ENCODE measurements at places on chromosomes 3 and 15.

DNA sequence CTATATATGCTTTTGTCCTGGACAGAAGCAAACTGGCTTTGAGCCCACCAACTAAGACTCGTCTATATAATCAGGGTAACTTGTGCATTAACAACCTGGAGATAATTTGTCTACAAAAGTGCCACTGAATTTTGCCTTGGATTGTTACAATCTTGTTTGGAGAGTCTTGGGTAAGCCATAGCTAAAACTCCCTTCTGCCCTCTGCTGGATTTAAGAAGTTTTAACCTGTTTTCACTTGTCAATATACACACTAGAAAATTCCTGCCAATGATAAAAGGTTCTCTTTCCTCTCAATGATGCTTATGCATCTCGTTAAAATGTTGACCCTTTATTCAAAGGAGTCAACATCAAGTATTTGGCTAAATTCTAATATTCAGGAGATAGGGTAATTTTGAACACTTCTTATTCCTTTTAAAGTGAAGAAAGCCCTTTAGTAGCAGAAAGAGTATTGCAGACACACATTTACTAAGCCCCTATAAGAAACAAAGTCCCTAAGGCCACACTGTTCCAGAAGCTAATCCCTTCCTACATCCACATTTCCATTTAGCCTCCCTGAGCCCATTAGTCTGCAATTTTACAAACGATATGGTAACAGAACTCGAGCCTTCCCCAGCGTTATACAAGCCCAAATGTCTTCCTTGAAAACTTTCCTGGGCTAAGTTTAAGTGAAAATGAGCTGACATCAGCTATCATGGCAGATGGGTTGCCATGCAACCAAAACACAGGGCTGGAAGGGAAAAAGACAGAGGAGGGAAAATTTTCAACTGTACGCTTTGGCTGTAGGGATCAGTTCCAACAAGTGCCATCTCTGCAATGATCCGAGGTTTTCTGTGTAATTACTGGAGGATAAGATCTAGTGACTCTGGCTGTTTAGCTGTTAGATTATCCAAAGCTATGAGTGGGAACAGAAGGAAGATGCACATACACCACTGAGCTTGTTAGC is 75.9 kb upstream of the FGF12 start:
- no peak for DNase-seq

DNA sequence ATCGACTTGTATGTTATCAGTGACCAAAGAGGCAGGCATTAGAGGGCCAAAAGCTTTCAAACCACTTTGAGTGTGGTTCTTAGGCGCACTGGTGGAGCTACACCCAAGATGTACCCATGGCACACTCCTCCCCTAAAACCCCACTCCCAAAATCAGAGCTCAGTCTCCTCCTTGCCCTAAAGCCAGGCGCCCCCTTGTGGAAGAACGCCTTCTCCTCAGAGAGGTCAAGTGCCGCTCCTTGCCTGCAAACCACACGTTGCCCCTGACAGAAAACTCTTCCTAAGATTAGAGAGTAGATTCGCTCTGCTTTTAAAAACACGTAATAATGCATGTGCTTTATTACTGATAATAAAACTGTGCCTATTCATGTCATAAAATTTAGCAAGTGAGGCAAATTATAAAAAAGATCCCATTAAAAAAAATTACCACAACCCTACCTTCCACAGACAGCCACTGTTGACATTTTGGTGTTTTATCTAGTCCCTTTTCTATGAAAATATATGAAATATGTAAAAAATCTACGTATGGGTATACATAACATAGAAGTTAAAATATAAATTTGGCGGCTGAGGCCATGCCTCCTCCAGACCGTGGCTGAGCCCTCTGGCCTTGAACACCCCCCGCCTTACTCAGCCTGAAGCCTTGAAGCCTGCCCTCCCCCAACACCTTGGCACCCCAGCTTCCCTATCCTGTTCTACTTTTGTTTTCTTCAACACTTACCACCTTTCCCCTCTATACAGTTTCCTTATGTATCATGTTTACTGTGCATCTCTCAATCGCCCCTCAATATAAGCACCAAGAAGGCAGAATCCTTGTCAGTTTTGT is 33.5 kb downstream of the BCL2L10 start:
- DNase-seq: peak; percentile 38

GRCh38 chr3:161412123-161412522 is 40.8 kb upstream of the SPTSSB start:
- DNase-seq: no peak

DNA sequence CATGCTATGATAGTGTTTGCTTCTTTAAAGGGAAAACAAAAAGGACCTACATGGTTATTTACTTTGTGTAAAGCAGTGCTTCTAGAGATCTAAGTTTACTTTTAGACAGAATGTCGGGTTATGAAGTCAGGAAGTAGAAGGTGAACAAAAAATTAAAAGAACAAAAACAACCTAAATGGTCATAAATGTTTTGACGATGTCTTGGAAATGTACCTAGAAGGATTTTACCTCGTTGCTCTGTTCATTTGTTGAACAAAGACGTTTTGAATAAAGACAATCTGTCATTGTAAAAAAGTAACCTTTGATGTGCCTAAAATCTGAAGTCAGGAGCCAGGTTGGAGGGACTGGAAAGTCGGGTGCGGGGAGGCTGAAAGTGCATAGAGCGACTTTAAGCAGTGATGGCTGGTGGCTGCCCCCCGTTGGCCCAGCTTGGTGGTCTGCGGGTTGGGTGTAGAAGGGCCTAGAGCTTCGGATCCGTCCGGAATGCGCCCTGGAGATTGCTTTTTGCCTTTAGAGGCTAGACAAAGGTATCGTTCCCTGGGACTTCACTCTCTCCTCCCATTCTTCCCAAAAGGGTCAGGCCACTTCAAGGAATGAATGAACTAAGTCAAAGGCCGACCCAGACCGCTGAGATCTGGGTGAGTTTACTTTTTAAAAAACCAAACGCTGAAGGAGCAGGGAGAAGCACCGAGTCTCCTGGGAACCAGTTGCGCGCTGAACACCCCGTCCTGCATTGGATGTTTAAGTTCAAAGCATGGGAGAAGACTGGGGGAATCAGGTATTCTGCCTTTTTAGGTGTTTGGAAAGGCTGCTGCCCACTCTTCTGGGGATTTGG is 2.1 kb downstream of the SOX14 start:
- no peak for DNase-seq

GRCh38 chr3:169384573-169384972 is 278.9 kb downstream of the MECOM start:
- no peak for DNase-seq

- DNase-seq: no peak
These were observed 2.5 kb upstream of the GATA2 start for GRCh38 chr3:128495435-128495970.

Measured in thoracic aorta (tissue), 2 donors.